IPS DF 6.9 (cell line): ENCODE measurements at places on chromosomes 12 and 14.
A peak's percentile ranks its signal among the peaks of the same experiment; 100 is the strongest.

- DNase-seq: no peak
Measured at GRCh38 chr14:34794217-34794616, 79.8 kb upstream of the CFL2 start.

GRCh38 chr12:117119592-117120198 lies 20.5 kb upstream of the TESC start:
- DNase-seq: peak; percentile 55

DNA sequence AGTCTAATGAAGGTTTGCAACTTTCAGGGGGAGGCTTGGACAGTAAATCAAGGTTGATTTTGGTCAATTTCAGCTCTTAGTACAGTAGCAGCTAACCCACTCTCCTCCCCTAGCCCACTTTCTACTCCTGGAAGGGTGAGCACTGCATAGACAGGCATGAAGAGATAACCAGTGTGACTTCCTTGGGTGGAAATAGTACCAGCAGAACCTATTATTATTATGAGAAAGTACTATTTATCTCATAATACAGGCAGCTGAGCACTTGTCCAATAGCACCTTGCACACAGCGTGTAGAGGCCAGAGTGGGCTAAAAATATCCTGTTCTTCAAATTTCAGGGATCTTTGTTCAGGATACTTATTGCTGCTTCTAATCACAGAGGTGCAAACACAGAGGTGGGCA lies 96.2 kb upstream of the FKBP4 start:
- no peak for DNase-seq

DNA sequence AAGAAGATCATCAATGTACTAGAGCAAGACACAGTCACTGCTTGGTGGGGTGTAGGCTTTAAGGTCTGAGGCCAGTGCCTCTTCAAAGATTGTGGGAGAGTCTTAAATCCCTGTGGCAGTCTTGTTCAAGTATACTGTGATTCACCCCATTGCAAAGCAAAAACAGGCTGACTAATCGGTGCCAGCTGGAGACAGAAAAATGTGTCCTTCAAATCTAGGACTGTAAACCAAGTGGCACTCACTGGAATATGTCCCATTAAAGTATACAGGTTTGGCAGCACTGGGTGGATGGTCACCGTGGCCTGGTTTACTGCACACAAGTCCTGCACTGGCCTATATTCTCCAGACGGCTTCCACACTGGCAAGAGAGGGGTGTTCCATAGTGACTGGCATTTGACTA lies 1315.3 kb downstream of the TMEM121 start:
- no peak for DNase-seq

GRCh38 chr12:74449872-74450271 lies 87.8 kb upstream of the ATXN7L3B start:
- no peak for DNase-seq

DNA sequence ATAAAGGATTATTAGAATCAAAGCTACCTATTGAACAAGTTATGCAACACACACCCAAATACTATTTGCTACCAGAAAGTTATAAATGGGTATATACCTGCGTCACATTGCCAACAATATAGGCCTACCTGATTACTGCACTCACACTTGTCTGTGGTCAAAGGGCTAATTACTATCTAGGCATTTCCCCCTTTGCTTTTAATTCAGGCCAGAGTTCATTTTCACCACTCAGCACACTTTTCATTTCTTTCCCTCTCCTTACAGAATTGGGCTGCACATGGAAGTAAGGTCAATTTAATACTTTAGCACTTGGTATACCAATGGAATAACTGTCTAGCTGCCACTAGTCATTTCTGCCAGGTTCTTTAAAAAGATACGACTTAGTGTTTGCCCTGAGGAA lies 1.7 kb downstream of the SOS2 start:
- DNase-seq: no peak

DNA sequence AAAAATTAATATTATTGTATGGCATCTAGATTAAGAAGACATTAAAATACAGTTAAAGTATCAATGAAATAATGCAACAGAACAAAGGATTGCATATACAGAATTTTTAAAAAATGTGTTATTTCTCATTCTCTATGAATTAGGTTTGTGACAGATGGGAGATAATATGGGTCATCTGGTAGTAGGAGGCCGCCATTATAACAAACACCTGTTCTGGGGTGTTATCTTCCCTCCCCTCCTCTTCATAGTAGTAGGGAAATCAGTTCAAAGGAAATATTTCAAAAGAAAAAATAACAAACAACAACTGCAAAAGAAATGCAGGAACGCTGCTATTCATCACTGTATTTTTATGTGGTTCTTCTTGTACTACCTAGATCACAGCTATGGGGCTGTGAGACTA lies 187.0 kb upstream of the ATP2B1 start:
- no peak for DNase-seq

- DNase-seq: no peak
Measured at GRCh38 chr14:100474196-100474595, 113.0 kb downstream of the BEGAIN start.
